ENCODE measurements at places on chromosomes 13 and 19.
A peak's percentile ranks its signal among the peaks of the same experiment; 100 is the strongest.

GRCh38 chr13:24747248-24748060 lies 16.5 kb upstream of the RNF17 start:
- DNase-seq, result no peak

GRCh38 chr19:511101-511851 lies 4.0 kb downstream of the TPGS1 start:
- DNase-seq, result no peak

DNA sequence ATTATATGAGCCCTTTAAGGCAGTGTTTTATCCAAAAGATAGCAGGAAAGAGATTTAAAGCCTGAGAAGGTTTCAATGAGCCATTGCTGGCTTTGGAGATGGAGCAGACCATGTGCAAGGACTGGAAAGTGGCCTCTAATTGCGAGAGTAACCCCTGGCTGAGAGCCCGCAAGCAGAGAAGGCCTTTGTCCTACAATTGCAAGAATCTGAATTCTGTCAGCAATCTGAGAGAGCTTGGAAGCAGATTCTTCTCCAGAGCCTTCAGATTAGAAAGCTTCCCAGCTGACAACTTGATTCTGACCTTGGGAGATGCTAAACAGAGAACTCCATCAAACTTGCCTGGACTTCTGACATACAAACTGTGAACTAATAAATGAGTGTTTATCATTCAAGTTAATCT lies 528.7 kb upstream of the KLF12 start:
- peak; percentile 17 for DNase-seq

- no peak for DNase-seq
These were observed 56.6 kb downstream of the SLITRK1 start for GRCh38 chr13:83825676-83826075.

DNA sequence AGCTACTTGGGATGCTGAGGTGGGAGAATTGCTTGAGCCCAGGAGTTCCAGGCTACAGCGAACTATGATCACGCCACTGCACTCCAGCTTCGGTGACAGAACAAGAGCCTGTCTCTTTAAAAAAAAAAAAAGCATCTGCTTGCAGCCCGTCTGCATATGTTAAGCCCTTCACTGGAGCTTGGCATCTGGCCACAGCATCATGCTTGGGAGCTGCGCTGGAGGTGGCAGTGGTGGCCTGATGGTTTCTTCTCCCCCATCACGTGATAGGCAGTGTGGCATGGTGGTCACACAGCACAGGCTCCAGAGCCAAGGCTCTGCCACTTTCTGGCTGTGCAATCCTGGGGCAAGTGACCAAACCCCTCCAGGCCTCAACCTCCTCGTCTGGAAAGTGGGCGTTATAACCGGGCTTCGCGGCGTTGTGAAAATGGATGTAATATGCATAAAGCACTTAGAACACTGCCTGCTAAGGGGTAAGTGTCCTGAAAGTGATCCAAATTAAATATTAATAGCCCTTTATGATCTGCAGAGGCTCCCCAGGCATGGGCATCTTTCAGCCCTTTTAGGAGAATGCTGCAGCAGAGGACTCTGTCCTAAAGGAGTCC lies 24.4 kb downstream of the MARK4 start:
- no peak for DNase-seq

Data from fibroblast of mammary gland (primary cell).